Stimulated activated CD4-positive, alpha-beta T cell treated with anti-CD3 and anti-CD28 coated beads, TNF-alpha, amount 100 ng/mL, for 48 hours (primary cell): ENCODE measurements at places on chromosomes 13 and 19.
A peak's percentile ranks its signal among the peaks of the same experiment; 100 is the strongest.

- DNase-seq = no peak
Measured at GRCh38 chr19:45187421-45188100, 9.0 kb downstream of the BLOC1S3 start.

- DNase-seq = no peak
Measured at GRCh38 chr13:41622432-41623429, 165.4 kb downstream of the RGCC start.

- no peak for DNase-seq
Measured at GRCh38 chr19:33860312-33861090, 63.8 kb downstream of the KCTD15 start.

DNA sequence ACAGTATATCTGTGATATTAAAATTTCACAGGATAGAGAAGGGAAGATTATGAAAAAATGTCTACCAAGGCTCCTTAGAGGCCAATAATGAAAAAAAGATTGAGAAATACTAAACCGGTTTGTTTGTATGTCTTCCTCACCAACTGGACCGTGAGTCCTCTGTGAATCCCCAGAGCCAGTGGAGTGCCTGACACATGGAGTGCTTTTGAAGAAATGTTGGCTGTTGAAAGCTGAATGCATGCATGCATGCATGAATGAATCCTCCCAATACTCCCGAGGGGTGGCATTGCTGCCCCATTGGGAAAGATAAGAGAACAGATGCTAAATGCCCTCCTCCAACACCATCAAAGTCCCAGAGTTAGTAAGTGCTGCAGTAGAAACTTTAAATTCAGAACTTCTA lies 152.7 kb upstream of the SERP2 start:
- no peak for DNase-seq

DNA sequence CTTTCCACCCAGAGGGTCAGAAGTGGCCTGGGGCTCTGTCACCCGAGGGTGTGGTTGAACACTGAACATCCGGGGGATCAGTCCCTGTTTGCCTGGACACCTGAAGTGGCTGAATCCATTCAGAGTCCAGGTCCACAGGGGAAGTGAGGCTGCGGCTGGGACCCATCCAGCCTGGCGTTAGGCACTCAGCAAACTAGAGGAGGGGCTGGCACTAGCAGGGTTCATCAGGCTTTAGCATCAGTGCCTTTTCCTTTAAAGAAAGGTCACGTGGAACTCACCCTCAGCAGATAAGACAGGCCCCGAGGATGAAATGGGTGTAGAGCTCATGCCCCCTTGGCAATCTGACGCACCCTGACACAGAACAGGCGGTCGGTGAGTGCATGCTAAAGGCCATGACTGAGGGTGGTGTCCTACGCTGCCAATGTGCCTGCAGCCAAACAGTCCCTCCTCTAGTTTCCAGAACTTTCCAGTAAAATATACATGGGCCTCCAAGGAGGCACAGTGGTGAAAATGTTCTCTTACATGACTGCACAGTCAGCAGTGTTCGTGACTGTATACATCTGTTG lies 72.4 kb upstream of the ARHGEF7 start:
- no peak for DNase-seq

GRCh38 chr13:24670961-24671381 lies 9.2 kb upstream of the ATP12A start:
- no peak for DNase-seq

- DNase-seq = no peak
Measured at GRCh38 chr19:45385392-45386221, 15.2 kb upstream of the ERCC2 start.

- DNase-seq = no peak
Measured at GRCh38 chr13:67367399-67367798, 137.3 kb upstream of the PCDH9 start.

DNA sequence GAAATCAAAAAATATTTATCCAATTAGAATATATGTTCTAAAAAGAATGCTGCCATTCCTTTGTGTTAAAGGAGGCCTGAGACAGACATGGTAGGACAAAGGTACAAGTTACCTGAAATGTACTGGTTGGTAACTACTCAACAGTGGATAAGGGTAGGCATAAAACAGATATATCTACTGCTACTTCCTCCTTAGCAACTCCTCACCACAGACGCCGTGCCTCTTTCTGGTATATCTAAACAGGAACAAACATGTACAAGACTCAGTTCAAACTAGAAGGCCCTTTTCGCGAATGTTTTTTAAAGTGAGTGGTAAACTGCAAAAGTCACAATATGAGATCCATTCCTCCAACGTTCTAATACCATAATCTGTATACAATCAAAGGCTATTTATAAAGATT lies 86.9 kb downstream of the TBC1D4 start:
- no peak for DNase-seq

DNA sequence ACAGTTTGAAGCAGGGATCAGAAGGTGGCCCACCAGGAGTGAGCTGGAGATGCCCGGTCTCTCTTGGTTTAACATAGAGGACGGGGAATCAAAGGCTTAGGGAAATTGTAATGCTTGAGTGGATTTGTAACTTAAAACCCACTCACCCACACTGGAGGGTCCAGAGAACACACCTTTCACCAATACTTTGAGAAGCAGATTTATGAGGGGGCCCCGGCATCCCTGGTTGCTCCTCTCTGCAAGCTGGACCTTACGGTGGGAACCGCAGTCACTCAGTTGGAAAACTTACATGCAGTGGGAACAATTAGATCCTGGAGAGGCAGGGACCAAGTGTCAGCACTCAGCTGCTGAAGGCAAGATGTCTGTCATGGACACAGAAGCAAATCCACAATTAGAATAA lies 20.5 kb downstream of the PPP5C start:
- DNase-seq = no peak

- DNase-seq = no peak
Measured at GRCh38 chr13:77919246-77919920, 752 bp upstream of the EDNRB start.

DNA sequence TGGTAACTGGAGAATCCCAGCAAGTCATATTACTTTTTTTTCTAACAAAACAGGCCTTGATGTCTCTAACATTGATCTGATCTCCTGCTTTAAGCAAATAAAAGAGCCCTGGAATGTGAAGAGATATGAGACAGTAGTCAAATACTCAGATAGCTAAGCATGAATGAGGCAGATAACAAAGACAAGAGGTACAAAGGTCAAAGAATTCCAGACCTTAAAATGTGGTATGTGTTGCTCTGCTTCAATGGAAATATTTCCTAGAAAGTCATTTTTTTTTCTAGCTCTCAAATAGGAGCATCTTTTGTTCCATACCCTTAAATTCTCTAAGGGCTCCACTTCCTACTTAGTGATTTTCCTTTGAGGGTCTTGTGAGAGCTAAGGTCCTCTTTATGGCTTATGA lies 54.6 kb downstream of the ZNF254 start:
- no peak for DNase-seq

GRCh38 chr19:35040826-35041547 lies 534 bp upstream of the HPN start:
- DNase-seq = no peak

DNA sequence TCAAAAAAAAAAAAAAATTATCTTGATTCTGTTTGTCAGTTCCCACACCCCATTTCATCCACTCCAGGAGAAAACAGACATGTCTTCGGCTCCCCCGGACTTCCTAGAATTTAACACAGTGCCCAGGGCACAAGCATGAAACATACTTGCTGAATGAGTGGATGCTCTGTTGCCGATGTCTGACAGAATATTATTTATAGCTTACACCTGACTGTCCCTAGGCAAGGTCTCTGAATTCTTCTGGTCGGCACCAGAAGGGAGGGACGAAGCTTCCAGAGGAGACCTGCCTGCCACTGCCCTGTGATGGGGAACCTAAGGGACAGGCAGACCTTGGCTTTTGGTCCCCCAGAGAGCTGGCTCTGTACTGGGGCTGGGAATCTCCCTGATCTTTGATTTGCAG lies 43.9 kb upstream of the PEG3 start:
- DNase-seq = no peak

DNA sequence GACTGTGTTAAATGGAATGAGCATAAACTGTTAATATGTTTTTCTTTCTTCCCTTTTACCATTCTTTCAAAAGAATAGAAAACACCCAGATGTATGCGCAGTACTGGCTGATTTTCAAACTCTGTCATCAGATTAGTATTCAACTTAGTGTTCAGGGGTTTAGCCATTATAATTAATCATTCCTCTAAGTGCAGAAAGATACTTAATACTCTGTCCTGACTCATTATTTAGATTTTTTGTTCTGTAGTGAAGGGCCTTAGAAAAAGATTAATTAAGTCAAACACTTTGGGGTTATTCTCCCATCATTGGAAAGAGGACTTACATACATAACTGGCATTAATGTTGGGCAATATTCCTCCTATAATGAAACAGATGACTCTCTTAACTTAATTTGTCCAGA lies 1316.7 kb upstream of the SLC10A2 start:
- no peak for DNase-seq

- DNase-seq = no peak
Measured at GRCh38 chr19:15869109-15869555, 28.7 kb downstream of the CYP4F2 start.

DNA sequence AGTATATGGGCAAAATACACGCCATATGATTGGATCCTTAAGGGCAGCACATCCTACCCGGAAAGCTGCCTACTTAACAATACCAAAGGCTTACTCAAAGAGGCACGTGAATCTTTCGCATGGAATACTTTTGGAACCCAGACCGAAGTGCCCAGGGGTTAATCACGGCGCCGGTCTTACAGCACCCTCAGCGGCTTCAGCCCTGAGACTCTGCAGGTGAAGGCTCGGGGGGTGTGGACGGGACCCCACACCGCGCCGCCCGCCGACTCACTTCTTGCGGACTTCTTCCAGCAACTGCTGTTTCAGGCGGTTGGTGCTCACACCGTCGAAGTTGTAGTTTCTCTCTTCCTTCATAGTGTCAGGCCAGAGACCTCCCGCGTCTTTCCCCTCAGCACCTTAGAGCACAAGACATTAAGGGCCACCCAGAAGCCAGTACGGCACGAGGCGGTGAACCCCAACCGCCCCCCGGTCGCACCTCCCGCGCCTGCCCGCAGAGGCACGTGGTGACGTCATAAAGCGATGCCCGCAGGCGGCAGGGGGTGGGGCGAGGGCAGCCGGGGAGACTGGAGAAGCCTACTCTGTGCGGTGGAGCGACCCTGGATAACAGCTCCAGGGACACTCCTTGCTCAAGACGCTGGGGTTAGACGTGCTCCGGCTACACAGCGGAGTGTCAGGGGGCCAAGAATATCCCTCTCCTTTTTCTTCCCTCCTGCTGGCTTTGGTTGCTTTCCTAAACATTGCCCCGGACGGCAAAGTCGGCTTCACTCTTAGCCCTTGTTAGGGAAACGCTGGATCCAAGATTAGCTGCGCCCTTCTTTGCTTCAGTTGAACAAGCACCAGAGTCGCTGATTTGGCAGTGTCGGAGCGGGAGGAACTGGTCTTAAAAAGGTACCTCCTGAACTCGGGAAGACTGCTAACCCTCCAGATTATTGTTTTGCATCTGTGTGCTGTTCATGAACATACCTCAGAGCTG lies at the start of gene CCDC169:
Gene CCDC169 (minus strand): TSS at position 449 of the 973 bp plus-strand sequence. CDS start 95 bp downstream, at position 354.
- DNase-seq = peak; percentile 50

DNA sequence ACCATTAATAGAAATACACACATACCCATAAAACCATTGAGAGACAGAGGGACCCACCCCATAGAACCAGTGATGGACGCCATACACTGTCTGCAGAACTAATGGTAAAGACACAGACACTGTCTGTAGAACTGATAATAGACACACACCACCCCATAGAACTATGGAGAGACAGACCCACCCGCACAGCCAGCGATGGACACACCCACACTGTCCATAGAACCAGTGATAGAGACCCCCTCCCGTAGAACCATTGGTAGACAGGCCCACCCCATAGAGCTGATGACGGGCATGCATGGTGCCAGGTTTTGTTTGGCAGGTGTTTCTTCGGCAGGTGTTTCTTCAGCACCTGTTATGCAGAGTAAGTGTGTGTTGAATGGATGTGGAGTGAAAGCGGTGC lies 88.3 kb upstream of the TEX29 start:
- DNase-seq = no peak

DNA sequence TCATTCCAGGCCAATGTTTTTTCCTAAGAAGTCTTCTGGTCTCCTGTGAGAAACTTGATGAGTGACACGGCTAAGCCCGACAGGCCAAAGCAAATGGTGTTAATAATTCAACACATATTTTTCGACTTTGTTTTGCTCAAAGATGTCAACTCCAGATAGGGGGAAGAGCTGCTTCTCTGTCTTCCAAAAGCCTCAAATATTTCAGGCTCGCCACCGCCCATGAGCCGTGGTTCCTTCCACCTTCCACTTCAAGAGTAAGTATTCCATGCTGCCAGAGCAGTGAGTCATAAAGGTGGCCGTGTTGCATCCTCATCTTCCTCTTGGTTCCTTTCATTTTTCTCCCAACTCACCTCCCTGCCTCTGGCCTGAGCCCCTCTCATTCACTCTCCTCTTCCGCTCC lies 272.6 kb downstream of the EFNB2 start:
- no peak for DNase-seq
